ENCODE measurements at places on chromosomes 2 and 18. TPM values are rescaled to one million over a fixed set of nuclear protein-coding genes. Genes with fewer than 3 reads are reported as not detected.

CYP1B1 gene
- total RNA-seq, result 1.2 TPM

FEV gene
- 0.56 TPM for total RNA-seq

DNA sequence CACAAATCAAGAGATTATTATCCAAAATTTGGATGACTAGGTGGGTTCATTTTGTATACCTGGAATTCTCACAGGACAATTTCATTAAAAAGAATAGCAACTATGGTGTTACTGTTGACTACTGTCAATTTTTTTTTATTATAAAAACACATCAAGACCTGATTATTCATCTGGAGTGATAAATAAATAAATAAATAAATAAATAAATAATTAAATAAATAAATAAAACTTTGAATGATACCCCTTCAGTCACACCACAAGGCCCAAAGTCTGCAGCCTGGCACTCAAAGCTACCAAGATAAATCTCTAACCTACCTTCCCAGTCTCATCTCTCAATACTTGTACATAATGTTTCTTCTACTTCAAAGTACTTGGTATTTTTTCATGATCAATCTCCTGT is 294.0 kb upstream of the KLHL29 start:
- DNase-seq, result no peak

- DNase-seq, result no peak
Observed at GRCh38 chr2:29449499-29449898, 334.3 kb downstream of the CLIP4 start.

- DNase-seq, result no peak
Observed at GRCh38 chr2:133568172-133568571, at the start of gene NCKAP5. TSS of gene NCKAP5 (minus strand) at chr2:133568463. CDS start at chr2:133517526, 50,937 bp downstream.
